Right cardiac atrium (tissue), 5 donors: ENCODE measurements at places on chromosomes 7 and 10. TPM values are rescaled to one million over a fixed set of nuclear protein-coding genes. Genes with fewer than 3 reads are reported as not detected.

The EN2 gene
- total RNA-seq: not detected

The GSTO2 gene
- 0.37 TPM for total RNA-seq

The LIPF gene
- not detected for total RNA-seq

The TAS2R4 gene
- total RNA-seq: 0.40 TPM
